ENCODE measurements at places on chromosomes 6 and 20. TPM values are rescaled to one million over a fixed set of nuclear protein-coding genes. Genes with fewer than 3 reads are reported as not detected.

The DCDC2 gene
- total RNA-seq: not detected

DNA sequence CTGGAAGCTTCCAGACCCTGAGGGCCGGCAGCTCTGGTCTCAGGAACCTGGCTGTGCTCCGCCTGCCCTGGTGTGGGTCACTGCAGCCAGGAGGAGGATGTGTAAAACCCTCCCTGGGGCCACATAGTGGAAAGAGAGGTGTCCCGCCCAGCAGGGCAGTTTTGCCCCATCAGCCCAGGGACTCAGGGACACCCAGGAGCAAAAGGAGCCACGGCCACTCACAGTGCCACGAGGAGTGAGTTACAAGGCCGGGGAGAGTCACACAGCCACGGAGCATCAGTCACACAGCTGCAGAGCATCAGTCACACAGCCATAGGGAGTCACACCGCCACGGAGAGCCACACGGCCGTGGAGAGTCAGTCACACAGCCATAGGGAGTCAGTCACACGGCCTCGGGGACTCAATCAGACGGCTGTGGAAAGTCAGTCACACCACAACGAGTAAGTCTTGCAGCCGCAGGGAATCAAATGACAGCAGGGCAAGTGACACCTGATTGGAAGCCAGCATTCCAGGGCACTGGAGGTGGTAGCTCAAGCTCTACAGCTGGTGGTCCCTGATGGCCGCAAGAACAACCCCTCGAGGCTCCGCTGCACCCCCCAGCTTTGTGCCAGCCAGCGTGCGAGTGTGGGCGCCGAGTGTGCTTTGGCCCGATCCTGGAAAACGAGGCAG, 60.9 kb downstream of the DLL1 start:
- DNase-seq: no peak

GRCh38 chr6:142361779-142362750, 60.3 kb downstream of the ADGRG6 start:
- no peak for DNase-seq

- DNase-seq: no peak
Observed at GRCh38 chr6:84772428-84773132, 8.2 kb upstream of the TBX18 start.

GRCh38 chr6:158499601-158500000, 60.3 kb upstream of the TMEM181 start:
- DNase-seq: no peak

The TULP1 gene
- not detected for total RNA-seq

The ENPP4 gene
- total RNA-seq: 0.29 TPM

The TNFRSF6B gene
- 0.36 TPM for total RNA-seq

- DNase-seq: no peak
Observed at GRCh38 chr20:48789185-48789668, 38.6 kb downstream of the PREX1 start.

All from RPMI7951 (cell line).